ENCODE measurements at places on chromosomes 13 and 19.
A peak's percentile ranks its signal among the peaks of the same experiment; 100 is the strongest.

DNA sequence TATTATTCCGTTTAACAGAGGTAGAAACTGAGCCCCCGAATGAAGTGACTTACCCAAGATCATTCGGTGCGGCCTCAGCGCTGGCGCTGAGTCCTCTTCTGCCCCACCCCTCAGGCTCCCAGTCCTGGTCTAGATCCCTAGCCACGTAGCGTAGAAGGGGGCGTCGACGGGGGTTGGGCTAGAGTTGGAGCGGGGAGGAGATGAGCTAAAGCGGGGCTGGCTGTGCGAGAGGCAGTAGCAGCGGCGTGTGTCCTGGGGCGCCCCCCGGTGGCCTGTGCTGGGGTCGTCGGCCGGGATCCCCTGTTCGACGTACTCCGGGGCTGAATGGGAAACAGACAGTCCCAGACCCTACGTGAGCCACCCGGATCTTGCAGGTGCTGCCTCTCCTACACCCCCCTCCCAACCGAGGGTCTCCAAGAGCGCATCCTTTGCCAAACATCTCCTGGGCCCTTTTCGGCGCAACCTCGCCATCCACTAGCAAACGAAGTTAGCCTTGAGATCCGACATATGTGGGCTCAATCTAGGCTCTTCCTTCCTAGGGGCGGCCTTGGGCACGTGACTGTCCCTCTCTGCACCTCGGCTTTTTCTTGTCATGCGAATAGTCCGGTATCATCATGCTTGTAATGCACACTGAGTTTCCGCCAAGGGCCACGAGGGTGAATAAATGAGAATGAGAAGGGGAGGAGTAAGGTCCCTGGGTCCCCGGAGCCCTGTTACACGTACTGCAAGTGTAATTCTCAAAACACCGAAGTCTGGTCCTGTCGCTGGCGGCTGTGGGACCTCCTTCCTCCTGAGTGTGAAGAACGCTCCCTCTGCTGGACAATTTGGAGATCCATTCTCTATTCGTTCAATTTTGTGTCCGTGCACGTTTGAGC lies 47.7 kb downstream of the CYP4F22 start:
- DNase-seq, result peak; percentile 95

DNA sequence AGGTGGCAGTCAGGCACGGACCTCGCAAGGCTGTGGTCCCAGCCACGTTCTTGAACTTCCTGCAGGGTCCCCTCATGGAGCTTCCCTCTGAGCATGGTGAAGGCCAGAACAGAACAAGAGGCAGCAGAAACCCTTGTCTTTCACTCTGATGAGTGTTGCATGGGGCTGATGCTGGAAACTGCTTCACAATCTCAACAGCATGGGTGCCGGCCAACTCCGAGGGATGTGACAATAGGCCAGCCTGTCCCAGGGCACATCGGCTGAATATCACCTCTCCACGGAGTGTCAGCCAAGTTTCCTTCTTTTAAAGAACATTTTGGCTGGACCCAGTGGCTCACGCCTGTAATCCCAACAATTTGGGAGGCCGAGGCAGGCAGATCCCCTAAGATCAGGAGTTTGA lies 173.9 kb downstream of the FOXO1 start:
- DNase-seq, result no peak

DNA sequence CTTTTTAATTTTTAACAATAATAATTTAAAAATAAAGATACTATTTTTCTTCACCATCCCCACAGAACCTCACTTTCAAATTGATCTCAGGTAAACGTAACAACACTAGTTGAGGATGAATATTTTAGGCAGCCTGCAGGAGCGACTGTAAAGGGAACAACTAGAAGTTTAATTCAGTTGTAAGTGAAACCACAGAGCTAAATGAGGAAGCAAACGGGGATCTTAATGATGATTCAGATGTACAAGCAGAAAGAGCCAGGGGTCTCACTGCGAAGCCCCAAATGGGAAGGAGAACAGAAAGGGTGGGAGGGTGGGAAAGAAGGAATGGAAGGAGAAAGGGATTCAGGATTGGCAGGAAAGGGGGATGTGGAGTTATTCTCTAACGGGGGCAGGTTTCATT lies 54.6 kb upstream of the RAP2A start:
- DNase-seq, result no peak

GRCh38 chr13:24207841-24208667 lies 47.5 kb downstream of the SPATA13 start:
- DNase-seq, result no peak

GRCh38 chr19:13972368-13973155 lies 20.3 kb downstream of the DCAF15 start:
- no peak for DNase-seq

GRCh38 chr13:61316647-61317046 lies 99.0 kb downstream of the PCDH20 start:
- DNase-seq, result peak; percentile 86

- DNase-seq, result no peak
Measured at GRCh38 chr13:20972731-20973130, 70.2 kb upstream of the XPO4 start.

DNA sequence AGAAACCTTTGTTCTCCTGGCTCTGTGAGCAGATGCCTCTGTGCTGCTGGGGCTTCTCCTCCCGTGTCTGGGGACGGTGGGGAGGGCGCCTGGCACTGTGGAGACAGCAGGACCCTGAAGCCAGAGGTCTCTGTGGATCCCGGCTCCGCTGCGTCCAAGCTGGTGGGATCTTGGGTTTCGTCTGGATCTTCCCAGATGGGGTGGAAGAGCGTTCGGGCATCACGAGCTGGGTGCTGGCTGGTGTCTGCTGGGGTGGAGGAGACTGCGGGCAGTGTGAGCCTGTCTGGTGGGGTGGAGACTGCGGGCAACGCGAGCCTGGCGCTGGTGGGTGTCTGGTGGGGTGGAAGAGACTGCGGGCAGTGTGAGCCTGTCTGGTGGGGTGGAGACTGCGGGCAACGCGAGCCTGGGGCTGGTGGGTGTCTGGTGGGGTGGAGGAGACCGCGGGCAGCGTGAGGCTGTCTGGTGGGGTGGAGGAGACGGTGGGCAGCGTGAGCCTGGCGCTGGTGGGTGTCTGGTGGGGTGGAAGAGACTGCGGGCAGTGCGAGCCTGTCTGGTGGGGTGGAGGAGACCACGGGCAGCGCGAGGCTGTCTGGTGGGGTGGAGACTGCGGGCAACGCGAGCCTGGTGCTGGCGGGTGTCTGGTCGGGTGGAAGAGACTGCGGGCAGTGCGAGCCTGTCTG lies 5.6 kb downstream of the TEX29 start:
- no peak for DNase-seq

DNA sequence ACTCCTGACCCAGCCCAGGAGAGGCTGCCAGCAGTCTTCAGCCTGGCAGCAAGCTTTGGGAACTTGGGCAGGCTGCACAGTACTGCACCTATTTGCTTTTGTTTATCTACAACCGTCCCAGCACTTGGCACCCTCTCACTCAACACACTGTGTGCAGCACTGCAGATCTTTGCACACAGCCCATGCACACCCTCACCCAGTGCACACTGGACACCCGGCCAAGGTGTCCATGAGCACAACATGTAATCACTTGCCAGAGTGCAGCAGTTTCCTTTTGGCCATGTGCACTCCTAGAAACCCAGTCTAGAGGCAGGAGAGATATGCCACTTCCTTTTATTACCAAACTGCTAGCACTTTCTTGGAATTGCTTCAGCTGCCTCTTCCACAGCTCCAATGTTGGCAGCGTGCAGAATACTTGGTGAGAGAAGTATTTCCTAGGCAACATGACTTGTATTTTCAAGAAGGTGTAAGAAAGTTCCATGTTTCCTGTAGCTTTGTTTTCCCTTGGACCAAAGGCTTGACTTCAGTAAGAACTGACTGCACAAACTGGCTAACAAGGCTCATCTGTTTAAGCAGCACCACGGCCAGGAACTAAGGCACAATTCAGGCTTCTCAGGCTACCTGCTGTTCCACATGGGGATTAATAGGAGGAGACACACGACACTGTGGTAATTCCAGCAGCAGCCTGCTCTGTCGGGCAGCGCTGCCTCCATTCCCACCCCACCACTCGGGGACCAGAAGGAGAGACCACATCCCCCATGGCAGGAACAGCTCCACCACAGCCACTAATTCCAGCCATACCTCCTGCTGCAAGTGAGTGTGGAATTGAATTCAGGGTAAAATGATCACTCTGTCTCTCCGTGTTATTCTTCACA lies 15.3 kb downstream of the ATP7B start:
- no peak for DNase-seq

DNA sequence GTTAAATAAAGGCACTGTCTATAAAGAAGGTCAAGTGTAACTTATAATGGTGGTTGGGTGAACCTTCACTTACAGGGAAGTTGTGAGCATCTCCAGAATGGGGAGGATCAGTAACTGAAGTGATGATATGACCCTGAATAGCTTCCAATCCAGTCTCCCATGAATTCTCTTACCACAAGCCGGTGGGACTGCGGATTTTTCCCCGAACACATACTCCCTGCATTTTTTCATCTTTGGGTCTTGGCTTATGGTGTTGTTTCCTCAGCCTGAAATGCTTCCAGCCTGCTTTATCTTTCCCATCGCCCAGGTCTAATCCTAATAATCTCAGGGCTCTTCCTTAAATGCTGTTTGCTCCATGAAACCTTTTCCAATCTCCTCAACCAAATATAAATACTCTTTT lies 2.0 kb upstream of the CSNK1A1L start:
- no peak for DNase-seq

DNA sequence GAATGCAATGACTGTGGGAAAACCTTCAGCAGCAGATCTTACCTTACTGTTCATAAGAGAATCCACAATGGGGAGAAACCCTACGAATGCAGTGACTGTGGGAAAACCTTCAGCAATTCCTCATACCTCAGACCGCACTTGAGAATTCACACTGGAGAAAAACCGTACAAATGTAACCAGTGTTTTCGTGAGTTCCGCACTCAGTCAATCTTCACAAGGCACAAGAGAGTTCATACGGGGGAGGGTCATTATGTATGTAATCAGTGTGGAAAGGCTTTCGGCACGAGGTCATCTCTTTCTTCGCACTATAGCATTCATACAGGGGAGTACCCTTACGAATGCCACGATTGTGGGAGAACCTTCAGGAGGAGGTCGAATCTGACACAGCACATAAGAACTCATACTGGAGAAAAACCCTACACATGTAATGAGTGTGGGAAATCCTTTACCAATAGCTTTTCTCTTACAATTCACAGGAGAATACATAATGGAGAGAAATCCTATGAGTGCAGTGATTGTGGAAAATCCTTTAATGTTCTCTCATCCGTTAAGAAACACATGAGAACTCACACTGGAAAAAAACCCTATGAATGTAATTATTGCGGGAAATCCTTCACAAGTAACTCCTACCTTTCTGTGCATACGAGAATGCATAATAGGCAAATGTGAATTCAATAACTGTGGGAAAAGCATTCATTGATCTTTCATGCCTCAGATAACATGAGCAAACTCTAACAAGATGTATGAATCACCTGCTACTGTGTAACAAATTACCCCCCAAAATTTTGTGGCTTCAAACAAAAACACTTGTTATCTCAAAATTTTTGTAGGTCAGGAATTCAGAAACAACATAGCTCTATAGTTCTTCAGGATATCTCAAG lies 13.8 kb downstream of the ZNF557 start:
- no peak for DNase-seq

All from glutamatergic neuron (in vitro differentiated cells).